Stimulated activated CD8-positive, alpha-beta memory T cell treated with anti-CD3 and anti-CD28 coated beads, Interleukin-15, amount 100 ng/mL, for 1 hour (primary cell): ENCODE measurements at places on chromosomes 16 and 17.

DNA sequence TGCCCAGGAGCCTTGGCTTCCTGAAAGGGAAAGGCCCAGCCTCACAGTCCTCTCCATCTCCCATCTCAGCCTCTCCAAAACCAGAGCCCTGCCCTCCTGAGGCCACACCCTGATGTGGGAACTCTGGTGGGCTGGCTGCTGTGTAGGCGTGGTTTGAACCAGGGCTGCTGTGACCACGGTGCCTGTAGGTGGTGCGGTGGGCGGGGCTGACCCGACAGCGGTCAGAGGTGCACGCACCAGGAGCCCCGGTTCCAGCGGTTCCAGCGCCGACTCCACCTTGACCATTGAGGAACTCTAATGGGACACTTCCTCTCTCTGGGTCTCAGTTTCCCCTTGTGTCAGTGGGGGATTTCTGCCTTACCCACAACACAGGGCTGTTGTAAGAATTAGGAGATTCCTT is 2.4 kb downstream of the RAP1GAP2 start:
- DNase-seq: no peak

DNA sequence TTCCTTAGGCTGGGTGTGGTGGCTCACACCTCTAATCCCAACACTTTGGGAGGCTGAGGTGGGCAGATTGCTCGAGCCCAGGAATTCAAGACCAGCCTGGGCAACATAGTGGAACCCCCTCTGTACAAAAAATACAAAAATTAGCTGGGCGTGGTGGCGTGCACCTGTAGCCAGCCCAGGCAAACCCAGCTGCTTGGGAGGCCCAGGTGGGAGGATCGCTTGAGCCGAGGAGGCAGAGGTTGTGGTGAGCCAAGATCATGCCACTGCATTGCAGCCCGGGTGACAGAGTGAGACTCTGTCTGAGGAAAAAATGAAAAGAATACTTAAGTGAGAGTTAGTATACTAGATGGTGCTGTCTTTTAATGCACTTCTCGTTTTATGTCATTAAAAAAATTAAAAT is 15.1 kb downstream of the PPM1D start:
- no peak for DNase-seq

- no peak for DNase-seq
Measured at GRCh38 chr17:71709946-71710345, 410.9 kb upstream of the SOX9 start.

GRCh38 chr17:74211912-74212208 is 1.5 kb upstream of the TTYH2 start:
- DNase-seq: no peak

DNA sequence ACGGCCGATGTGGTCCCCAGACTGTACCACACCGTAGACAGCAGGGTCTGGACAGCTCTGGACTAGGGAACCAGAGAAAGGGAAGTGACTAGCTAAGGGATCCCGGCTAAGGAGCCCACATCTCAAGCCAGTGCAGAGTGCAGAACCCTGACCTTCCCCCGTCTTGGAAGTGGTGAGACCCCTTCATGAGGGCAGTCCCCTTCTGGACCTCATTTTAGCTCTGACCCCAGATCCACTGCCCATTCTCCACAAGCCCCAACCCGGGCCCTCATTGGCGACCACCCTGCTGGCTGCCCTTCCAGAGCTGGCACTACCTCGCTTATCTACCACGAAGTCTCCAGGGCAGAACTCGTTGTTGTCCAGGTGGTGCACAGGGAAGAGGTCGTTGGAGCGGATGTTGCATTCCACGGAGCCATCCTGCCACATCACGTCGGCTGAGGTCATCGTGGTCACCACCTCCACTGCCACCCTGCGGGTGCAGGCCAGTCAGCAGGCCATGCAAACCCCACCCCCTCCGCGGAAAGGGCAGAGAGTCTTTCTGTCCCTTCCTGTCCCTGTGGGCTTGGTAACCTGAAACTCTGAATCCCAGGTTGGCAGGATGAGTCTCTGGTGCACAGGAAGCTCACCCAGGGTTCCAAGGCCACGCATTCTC is 14.2 kb downstream of the SPHK1 start:
- no peak for DNase-seq

- no peak for DNase-seq
Measured at GRCh38 chr17:59234631-59235030, 14.3 kb downstream of the GDPD1 start.

- DNase-seq: no peak
Measured at GRCh38 chr16:35841632-35842031, 2382.2 kb downstream of the TP53TG3F start.

- no peak for DNase-seq
Measured at GRCh38 chr16:15509593-15510535, 75.5 kb downstream of the BMERB1 start.

DNA sequence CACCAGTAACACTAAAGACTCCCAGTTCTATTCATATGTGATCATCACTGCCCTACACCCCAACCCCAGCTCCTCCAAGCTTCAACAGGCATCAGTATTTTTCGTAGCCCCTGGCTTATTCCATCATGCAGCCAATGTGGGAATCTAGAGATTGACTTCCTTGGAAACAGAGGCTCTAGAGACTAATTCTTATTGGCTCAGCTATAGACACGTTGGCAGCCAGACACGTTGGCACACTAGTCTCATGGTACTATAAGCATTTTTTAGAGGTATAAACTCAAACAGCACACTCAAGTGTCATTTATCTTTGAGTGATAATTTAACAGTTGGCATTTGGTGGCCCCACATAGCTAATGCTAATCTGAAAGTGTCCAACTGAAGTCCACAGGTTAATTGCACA is 44.4 kb upstream of the CDR2 start:
- no peak for DNase-seq

GRCh38 chr17:50889528-50890118 is 23.5 kb upstream of the TOB1 start:
- no peak for DNase-seq

GRCh38 chr16:10045947-10046346 is 136.3 kb downstream of the GRIN2A start:
- no peak for DNase-seq

DNA sequence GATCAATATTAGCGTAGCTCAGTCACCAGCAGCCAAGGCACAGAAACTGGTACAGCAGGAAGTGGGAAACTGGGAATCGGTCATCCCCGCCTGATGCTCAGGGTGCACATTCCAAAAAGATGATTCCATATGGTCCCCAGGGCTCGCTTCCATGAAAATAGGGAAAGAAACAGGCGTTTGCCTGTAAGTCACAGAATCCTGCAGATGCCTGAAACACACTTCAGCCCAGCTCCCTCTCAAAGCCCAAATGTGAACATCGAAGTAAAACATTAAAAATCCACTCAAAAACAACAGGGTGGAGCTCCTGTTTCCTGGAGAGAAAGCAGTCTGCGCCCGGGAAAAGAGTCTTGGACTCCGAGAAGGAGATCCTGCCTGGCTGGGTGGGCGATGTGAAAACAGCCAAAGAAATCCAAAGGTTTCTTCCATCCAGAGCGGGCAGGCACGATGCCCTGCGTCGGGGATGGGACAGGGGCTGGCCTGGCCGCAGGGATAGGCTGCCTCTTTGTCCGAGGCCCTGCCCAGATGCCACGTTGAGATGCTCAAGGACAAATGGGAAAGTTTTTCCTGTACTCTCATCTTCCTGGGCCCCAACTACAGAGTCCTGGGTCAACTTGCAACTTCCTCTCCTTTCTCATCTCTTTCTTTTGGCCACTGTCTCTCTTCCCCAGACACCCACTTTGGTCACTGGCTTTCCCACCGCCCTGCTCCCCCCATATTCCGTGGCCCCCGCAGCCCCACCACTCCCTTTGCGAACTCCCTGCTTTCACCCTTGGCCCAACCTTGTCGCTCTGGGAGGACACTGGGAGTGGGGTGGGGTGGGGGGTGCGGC is 743 bp downstream of the WIPI1 start:
- DNase-seq: no peak

GRCh38 chr16:77408607-77409006 is 26.2 kb downstream of the ADAMTS18 start:
- DNase-seq: no peak

- no peak for DNase-seq
Measured at GRCh38 chr16:10981697-10982216, 37.4 kb downstream of the CLEC16A start.

GRCh38 chr17:39090908-39091665 is 60.4 kb downstream of the PLXDC1 start:
- DNase-seq: no peak

DNA sequence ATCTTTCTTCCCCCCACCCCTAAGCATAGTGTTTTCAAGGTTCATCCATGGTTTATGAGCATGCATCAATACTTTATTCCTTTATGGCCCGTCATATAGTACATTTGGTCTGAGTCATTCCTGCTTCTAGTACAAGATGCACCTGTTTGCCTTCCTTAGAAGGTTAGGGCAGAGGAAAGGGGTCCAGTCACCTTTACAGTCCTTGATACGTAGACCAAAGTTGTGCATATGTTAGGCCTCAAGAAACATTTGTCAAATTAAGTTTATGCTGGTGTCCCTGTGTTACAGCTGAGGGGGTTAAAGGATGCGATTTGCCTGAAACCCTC is 1.4 kb downstream of the CYB5D2 start:
- no peak for DNase-seq

DNA sequence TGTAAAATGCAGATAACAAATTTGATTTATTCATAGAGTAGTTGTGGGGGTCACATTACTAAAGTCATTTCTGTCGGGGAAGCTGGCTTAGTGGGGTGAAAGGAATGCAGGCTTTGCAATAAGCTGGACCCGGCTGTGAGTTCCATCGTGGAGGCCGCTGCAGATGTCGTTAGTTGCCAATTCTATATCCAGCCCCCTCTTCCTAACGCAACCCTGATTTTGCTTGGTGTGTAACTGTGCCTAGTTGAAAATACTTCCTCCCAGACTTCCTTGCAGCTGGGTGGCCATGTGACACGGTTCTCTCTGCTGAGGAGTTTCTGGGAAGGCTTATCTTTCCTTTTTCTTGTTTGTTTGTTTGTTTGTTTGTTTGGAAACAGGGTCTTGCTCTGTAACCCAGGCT is 4.5 kb downstream of the MFSD6L start:
- no peak for DNase-seq

- DNase-seq: no peak
Measured at GRCh38 chr17:18856570-18856915, 1.4 kb upstream of the PRPSAP2 start.

DNA sequence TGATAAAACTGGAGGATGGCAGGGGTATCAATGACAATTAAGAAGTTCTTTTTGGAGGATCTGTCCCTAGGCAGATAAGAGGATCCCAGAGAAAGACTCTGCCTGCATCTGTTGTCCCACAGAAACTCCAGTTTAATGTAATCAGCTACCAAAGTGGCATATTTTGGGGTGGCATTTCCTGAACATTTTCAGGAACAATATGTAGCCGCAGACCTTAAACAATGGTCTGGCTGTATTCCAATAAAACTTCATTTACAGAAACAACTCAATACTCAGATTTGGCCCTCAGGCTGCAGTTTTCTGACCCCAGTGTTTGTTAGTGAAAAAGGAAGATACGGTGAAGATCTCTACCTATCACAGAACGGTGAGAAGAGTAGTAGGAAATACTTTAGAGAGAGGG is 46.1 kb downstream of the KCNJ16 start:
- no peak for DNase-seq

DNA sequence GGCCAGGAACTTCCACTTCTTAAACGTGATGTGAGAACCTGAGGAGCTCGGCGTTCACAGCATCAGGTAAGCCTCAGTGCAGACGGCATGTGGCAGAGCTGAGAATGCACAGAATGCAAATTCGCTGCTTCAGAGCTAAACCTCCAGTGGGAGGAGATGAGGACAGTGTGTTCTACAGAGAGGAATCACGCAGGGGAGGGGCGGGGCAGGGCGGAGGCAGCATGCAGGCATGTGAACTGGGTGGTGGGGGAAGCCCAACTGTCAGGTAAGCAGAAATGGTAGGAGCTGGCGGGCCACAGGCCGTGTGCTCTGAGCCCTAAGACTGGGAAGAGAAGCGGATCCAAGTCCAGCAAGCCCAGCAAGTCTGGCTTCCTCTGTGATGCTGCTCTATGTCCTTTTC is 94.7 kb downstream of the ZNF778 start:
- no peak for DNase-seq
